ENCODE measurements at places on chromosomes 2 and 18. TPM values are rescaled to one million over a fixed set of nuclear protein-coding genes. Genes with fewer than 3 reads are reported as not detected.
A peak's percentile ranks its signal among the peaks of the same experiment; 100 is the strongest.

DNA sequence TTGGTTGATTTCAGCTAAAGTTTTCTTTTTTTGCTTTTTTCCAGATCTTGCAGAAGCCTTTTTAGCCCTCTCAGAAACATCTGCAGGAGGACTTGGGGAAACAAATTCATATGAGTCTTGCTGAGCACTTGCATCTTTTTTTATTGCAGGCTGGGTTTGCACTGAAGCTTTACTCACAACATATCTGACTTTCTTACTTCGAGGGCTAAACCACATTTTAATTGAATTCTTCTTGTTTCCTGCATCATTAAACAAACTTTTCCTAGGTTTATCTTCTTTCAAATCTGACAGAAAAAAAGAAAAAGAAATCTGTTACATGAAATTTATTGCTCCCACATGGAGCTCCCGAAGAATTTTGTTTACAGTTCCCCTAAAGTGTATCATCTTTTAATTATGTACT lies 28.3 kb downstream of the BARD1 start:
- no peaks in the 10 kb centered on the region for H3K27me3 ChIP-seq
- DNase-seq = no peak
- no peak overlapping the region for H3K27ac ChIP-seq
- H3K4me1 ChIP-seq = no peaks in the 10 kb centered on the region
- H3K4me3 ChIP-seq = no peak overlapping the region
- peaks cover 87% of the 10 kb centered on the region for H3K36me3 ChIP-seq

- no peaks in the 10 kb centered on the region for H3K4me1 ChIP-seq
- H3K27me3 ChIP-seq = no peaks in the 10 kb centered on the region
- no peak overlapping the region for H3K4me3 ChIP-seq
- H3K27ac ChIP-seq = no peak overlapping the region
- no peaks in the 10 kb centered on the region for H3K36me3 ChIP-seq
Observed at GRCh38 chr2:129113776-129114175, 795.1 kb upstream of the HS6ST1 start.

- peak within 1 kb of the TSS; percentile 73 for H3K4me3 ChIP-seq
- no peaks in the 10 kb centered on the region for H3K36me3 ChIP-seq
- H3K27me3 ChIP-seq = peaks cover 62% of the 10 kb centered on the region
- DNase-seq = no peak
Observed at GRCh38 chr2:10079870-10080535, at the start of gene CYS1. TSS of gene CYS1 (minus strand) at chr2:10080411. CDS start at chr2:10080223, 188 bp downstream.

DNA sequence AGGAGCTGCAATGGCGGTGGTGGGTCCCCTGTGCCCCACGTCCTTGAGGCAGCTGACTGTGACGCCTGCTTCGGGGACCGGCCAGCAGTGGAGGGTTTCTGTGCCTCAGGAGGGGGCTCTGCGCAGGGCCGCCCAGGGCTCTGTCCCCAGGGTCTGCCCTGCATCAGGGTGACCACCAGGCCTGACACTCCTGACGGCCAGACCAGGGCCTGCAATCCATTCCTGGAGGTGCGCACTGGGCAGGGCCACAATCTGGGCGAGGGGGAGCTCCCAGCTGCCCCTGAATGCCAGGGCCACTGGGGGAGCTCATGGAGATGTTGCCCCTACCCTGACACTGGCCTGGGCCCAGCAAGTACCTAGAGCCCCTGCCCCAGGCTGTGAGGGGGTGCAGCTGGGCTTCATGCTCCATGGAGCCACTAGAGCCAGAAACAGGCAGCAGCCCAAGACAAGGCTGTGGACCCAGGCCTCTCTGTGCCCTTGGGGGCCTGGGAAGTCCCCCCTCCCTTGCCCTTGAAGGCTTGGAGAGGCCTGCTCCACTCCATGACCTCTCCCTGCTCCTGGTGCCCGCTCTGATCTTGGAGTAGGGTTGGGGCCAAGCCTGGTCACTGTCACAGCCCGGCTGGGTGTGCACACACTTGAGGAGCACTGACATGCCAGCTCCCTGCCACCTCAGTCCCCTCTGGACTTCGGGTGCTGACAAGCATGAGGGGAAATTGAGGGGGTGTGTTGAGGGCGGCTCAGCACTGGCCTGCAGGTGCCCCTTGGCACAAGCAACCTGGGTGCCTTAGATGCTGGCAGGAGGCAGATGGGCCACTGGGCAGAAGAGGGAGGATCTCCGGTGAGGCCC lies 55.9 kb downstream of the LDAH start:
- H3K27me3 ChIP-seq = no peaks in the 10 kb centered on the region
- no peak overlapping the region for H3K4me3 ChIP-seq
- H3K27ac ChIP-seq = no peak overlapping the region

DNA sequence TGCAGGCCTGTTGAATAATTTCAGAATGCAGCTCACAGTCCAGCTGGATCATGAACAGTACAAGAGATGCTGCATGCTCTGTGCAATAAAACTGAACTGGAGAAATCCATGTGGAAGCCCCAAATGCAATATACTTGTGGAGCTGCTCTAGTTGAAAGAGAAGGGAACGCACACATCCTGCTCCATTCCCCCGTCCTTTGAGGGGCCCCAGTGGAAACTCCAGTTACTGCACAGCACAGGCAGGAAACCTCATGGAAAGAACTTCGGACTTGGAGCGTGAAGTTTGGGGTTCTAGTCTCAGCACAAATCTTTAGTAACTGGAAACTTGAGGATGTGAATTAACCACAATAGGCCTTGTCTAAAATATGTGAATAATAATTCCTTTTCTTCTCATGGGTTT lies 73.2 kb downstream of the PLA2R1 start:
- H3K27me3 ChIP-seq = peaks cover 16% of the 10 kb centered on the region
- no peak overlapping the region for H3K27ac ChIP-seq
- no peak for DNase-seq
- no peak overlapping the region for H3K4me3 ChIP-seq

The COL4A3 gene
- not detected for total RNA-seq

The DCDC2C gene
- not detected for total RNA-seq

The LIMS3 gene
- total RNA-seq = 0.97 TPM

The CNDP1 gene
- not detected for total RNA-seq

All from activated CD8-positive, alpha-beta T cell treated with anti-CD3 and anti-CD28 coated beads, Interleukin-2, amount 10 ng/mL, durations not matched to agents 7 days and 5 days (primary cell).